ENCODE measurements at places on chromosomes 2 and 18. TPM values are rescaled to one million over a fixed set of nuclear protein-coding genes. Genes with fewer than 3 reads are reported as not detected.

PRLH gene
- not detected for total RNA-seq

DNA sequence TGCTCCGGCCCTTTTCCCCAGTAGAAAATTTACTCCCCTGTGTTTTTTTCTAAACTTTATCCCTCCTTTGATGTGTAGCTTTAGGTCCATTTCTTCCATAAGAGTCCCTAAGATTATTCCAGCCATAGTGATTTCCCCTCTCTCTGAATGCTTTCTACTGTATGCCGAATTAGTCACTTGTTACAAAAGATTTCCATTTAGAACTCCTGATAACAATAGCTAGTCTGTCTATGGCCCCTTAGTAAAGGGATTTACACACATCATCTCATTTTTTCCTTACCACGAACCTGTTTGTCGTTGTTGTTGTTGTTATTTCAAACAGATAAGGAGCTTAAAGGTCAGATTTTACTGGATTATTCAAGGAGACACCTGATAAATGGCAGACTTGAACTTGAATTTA lies 256.1 kb downstream of the PAX3 start:
- DNase-seq = no peak

DNA sequence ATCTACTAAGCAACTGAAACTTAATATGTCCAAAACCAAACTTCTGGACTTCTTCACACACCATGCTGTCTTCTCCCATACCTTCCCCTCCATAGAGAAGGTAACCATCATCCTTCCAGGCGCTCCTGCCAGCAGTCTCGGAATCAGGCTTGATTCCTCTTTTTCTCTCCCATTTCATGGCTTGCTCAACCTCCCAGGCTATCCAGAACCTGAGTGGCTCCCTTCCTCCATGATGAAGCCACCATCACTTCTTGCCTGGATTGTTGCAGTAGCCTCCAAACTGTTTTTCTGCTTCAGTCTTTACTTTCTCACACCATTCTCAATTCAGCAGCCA lies 40.1 kb upstream of the NDUFV2 start:
- no peak for DNase-seq

GRCh38 chr2:150133623-150134022 lies 353.8 kb downstream of the RND3 start:
- DNase-seq = no peak

All from sciatic nerve (tissue), 2 donors.